Activated naive CD8-positive, alpha-beta T cell treated with anti-CD3 and anti-CD28 coated beads, Interleukin-2, amount 50 U/mL, for 24 hours (primary cell): ENCODE measurements at places on chromosomes 7 and 10.

DNA sequence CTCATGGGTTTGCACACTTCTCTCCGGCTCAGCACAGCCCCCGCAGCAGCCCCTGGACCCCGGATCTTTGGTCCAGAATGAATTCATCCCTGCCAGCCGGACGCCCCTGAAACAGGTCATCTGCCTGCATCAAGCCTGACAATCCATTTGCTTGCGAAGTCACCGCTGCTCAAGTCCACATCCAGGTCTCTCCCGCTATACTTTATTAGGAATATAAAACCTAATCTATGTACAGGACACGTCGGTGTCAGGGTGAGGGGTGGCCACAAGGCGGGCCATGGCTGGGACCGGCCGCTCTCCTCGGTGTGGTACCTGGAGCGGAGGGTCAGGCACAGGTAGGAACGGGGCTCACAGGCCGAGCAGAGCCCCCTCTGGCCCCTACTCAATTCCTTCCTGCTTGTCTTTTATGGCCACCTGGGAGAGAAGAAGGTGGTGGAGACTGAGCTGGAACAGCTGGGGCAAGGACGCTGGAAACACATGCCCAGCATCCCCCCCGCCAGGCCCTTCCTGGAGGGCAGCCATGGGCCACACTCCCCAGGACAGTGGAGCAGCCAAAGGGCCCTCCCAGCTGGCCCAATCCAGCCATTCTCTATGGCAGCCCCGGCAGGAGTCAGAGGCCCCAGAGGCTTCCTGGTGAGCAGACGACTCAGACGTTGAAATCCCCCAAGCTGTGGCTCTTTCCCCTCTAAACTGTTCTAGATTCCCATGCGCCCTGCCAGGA lies 5.3 kb downstream of the POLR2J start:
- H3K4me3 ChIP-seq: no peak overlapping the region
- no peak for DNase-seq
- no peak overlapping the region for H3K27ac ChIP-seq

DNA sequence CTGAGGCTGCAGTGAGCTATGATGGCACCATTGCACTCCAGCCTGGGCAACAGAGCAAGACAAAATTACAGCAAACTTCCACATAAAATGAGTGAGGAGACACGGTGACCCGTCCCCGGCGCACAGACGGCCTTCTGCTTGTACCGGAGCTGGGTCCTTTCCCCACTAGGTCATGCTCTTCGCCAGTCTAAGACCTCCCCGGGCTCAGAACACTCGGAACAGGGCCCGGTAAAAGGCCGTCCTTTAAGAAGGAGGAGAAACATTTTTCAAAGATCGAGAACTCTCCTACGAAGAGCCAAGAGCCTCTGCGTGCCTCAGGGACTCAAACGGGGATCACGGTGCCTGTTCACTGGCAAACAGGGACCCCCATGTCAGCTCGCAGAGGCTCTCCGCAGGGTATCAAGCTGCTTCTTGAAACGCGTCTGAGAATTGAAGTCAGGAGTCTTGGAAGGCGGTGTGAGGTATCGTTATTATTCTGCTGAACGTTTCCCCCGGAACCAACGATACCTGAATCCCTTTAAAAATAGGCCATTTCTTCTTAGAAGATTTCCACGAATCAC lies 9.0 kb downstream of the CARD11 start:
- peak overlapping the region; percentile 13 for H3K27ac ChIP-seq
- no peaks in the 10 kb centered on the region for H3K27me3 ChIP-seq
- H3K4me1 ChIP-seq: peaks cover 47% of the 10 kb centered on the region
- H3K4me3 ChIP-seq: no peak overlapping the region

DNA sequence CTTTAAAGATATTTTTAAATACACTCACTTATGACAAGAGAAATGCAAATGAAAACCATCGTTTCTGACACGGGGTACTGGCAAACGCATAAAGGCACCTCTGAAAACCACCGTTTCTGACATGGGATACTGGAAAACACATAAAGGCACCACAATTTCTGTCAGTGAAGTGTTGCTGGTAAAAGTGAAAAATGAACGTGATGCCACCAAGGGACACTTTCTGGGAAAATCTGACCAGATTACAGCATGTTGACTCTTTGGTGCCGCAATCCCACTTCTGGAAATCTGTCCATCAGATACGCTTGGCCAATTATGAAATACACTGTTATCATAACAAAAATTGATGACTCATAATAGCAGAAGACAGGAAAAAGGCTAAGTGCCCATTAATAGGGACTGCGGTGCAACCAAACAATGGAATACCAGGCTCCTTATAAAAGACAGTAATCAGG lies 131.7 kb downstream of the ZMYND11 start:
- H3K27me3 ChIP-seq: no peaks in the 10 kb centered on the region
- no peaks in the 10 kb centered on the region for H3K36me3 ChIP-seq
- H3K4me3 ChIP-seq: no peak overlapping the region

GRCh38 chr10:50946991-50947781 lies 61.8 kb upstream of the A1CF start:
- H3K4me3 ChIP-seq: no peak overlapping the region
- H3K27ac ChIP-seq: no peak overlapping the region
- DNase-seq: no peak
- H3K36me3 ChIP-seq: no peaks in the 10 kb centered on the region
- peaks cover 5% of the 10 kb centered on the region for H3K27me3 ChIP-seq

DNA sequence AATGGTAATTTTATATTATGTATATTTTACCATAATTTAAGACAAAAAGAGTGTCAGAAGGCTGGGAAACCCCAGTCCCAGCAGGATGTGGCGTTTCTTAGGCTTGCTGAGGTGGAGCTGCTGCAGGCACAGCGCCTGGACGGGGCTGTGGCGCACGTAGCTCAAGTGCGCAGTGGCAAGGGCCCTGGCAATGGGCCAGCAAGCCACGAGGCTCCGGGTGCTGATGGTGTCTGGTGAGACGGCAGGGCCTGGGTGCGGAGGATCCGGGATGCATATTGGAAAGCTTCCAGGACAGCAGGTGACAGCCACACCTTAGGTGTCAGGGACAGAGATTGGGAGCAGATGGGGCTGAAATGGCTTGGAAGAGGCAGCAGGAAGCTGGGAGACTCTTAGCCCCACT lies 37.2 kb downstream of the CLEC2L start:
- H3K36me3 ChIP-seq: peaks cover 2% of the 10 kb centered on the region
- H3K27ac ChIP-seq: no peak overlapping the region
- DNase-seq: no peak
- no peak overlapping the region for H3K4me3 ChIP-seq
- H3K4me1 ChIP-seq: peaks cover 2% of the 10 kb centered on the region

DNA sequence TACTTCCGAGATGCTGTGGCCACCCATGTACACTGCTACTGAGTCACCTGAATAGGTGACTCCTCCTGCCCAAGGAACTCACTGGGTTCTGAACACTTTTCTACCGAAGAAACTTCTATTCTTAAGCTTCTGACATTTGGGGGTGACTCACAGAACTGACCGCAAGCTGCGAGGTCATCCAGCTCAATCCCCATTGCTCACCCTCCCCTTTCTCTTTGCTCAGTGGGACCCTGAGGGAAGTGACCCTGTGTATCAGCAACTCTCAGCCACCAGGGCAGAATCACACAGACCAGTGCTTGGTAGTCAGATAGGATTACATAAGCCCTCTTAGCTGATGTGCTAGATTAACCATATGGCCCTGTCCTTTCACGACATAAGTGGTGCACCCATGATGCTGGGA lies 46.3 kb downstream of the INSYN2A start:
- H3K4me3 ChIP-seq: no peak overlapping the region
- no peak for DNase-seq
- peaks cover 9% of the 10 kb centered on the region for H3K4me1 ChIP-seq
- H3K27me3 ChIP-seq: no peaks in the 10 kb centered on the region
- no peak overlapping the region for H3K27ac ChIP-seq
